ENCODE measurements at places on chromosomes 16 and 17. TPM values are rescaled to one million over a fixed set of nuclear protein-coding genes. Genes with fewer than 3 reads are reported as not detected.

- DNase-seq: no peak
Observed at GRCh38 chr16:4663465-4663776, 29.9 kb upstream of the NUDT16L1 start.

- DNase-seq: no peak
Observed at GRCh38 chr17:31530391-31530985, 139.0 kb downstream of the RAB11FIP4 start.

DNA sequence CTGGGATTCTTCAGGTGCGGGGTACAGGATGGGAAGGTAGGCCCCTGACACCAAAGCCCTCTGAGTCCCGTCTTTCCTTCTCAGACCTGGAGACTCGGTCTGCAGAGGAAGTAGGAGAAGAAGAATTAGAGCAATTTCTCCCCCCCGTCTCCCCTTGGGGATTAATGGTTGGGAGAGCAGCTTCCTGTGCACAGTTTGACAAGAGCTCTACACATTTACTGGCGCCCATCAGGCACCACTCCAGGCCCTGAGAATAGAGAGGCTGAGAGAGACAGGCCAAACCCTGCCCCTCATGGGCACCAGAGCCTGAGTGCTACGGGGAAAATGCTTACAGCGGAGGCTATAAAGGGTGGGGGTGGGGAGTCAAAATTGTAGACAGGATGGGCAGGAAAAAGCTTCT lies 3.5 kb upstream of the C16orf74 start:
- DNase-seq: no peak

The ACSM3 gene
- total RNA-seq: 0.72 TPM

The RAB26 gene
- not detected for total RNA-seq

DNA sequence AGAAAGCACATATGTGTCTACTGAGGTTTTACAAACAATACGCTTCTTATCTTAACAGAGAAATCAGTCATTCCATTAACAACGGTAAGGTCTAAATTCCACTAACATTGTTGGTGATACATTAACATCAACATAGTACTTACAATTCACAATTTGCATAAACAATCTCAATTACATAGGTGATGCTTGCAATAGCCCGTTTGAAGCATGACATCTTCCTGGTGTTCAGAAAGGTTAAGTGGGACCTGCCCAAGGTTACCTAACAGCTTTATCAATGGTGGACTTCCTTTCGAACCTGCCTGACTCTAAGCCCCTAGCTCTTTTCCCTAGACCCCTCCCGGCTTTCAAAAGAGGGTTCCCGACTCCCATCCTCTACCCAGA lies 699 bp downstream of the FAM222B start:
- no peak for DNase-seq

The ST3GAL2 gene
- 25.9 TPM for total RNA-seq

The SRCIN1 gene
- total RNA-seq: 0.10 TPM

- DNase-seq: no peak
Observed at GRCh38 chr16:1047801-1048200, 24.7 kb upstream of the SSTR5 start.

Measured in HFFc6 (cell line).